ENCODE measurements at places on chromosomes 5 and 9.

DNA sequence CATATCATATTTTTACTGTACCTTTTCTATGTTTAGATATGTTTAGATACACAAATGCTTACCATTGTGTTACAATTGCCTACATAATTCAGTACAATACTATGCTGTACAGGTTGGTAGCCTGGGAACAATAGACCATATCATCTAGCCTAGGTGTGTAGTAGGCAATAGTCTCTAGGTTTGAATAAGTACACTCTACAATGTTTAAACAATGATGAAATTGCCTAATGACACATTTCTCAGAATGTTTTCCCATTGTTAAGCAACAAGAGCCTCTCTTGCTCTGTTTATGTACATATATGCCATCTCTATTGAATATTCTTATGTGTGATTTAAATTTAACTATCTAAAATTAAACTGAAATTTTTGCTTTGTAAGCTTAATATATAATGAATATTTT lies 209.6 kb upstream of the ST8SIA4 start:
- H3K4me3 ChIP-seq, result no peak overlapping the region
- no peaks in the 10 kb centered on the region for H3K27me3 ChIP-seq
- H3K36me3 ChIP-seq, result no peaks in the 10 kb centered on the region
- no peak overlapping the region for H3K27ac ChIP-seq

- no peaks in the 10 kb centered on the region for H3K4me1 ChIP-seq
- DNase-seq, result no peak
- no peak overlapping the region for H3K4me3 ChIP-seq
- no peaks in the 10 kb centered on the region for H3K36me3 ChIP-seq
These were observed 631.5 kb upstream of the TLE4 start for GRCh38 chr9:78940121-78940855.

- H3K27me3 ChIP-seq, result no peaks in the 10 kb centered on the region
- no peak for DNase-seq
- no peak overlapping the region for H3K27ac ChIP-seq
- no peak overlapping the region for H3K4me3 ChIP-seq
- H3K4me1 ChIP-seq, result no peaks in the 10 kb centered on the region
These were observed 126.1 kb upstream of the IFNE start for GRCh38 chr9:21608200-21608599.

- no peaks in the 10 kb centered on the region for H3K27me3 ChIP-seq
- no peak for DNase-seq
- H3K36me3 ChIP-seq, result no peaks in the 10 kb centered on the region
- H3K4me1 ChIP-seq, result peaks cover 4% of the 10 kb centered on the region
These were observed 209.7 kb downstream of the ESM1 start for GRCh38 chr5:54775645-54776044.

- H3K4me3 ChIP-seq, result no peak overlapping the region
- H3K27ac ChIP-seq, result no peak overlapping the region
- no peak for DNase-seq
- H3K36me3 ChIP-seq, result no peaks in the 10 kb centered on the region
These were observed 193.8 kb downstream of the SMARCA2 start for GRCh38 chr9:2208991-2209390.

- H3K36me3 ChIP-seq, result no peaks in the 10 kb centered on the region
- H3K27me3 ChIP-seq, result no peaks in the 10 kb centered on the region
- H3K27ac ChIP-seq, result no peak overlapping the region
- H3K4me3 ChIP-seq, result no peak overlapping the region
- peak; percentile 60 for DNase-seq
These were observed 22.7 kb upstream of the ANXA6 start for GRCh38 chr5:151180291-151180690.

- no peak overlapping the region for H3K27ac ChIP-seq
- H3K27me3 ChIP-seq, result no peaks in the 10 kb centered on the region
- H3K36me3 ChIP-seq, result no peaks in the 10 kb centered on the region
- no peak for DNase-seq
These were observed 9.8 kb upstream of the CCDC69 start for GRCh38 chr5:151233616-151234085.

- H3K4me3 ChIP-seq, result no peak overlapping the region
- H3K36me3 ChIP-seq, result no peaks in the 10 kb centered on the region
- DNase-seq, result no peak
- H3K27ac ChIP-seq, result no peak overlapping the region
These were observed 16.2 kb downstream of the GDF9 start for GRCh38 chr5:132850066-132850465.

DNA sequence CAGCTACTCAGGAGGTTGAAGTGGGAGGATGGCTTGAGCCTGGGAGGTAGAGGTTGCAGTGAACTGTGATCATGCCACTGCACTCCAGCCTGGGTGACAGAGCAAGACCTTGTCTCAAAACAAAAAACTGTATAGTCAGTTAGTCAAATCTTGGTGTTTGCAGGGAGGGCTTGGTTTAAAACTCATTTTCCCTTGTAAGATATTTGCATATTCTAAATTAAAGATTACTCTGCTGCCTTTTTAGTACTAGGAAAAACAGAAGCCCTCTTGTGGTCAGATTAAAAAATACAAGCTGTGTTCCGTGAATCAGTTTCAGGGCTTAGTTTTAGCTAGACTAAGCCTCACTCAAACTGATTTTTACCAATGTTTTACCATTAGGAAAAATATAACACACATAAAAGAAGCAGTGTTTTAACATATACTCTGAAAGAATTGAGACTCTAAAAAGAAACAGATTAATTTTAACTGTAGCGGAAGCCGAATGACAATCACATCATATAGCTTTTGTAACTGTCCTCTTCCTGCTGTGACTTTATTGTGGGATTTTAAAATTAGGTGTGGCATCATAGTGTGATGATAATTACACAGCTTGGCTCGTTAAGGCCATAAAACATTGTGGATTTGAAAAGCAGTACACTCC lies 84.9 kb upstream of the BASP1 start:
- no peaks in the 10 kb centered on the region for H3K36me3 ChIP-seq
- H3K4me3 ChIP-seq, result no peak overlapping the region
- no peaks in the 10 kb centered on the region for H3K4me1 ChIP-seq
- no peak overlapping the region for H3K27ac ChIP-seq

DNA sequence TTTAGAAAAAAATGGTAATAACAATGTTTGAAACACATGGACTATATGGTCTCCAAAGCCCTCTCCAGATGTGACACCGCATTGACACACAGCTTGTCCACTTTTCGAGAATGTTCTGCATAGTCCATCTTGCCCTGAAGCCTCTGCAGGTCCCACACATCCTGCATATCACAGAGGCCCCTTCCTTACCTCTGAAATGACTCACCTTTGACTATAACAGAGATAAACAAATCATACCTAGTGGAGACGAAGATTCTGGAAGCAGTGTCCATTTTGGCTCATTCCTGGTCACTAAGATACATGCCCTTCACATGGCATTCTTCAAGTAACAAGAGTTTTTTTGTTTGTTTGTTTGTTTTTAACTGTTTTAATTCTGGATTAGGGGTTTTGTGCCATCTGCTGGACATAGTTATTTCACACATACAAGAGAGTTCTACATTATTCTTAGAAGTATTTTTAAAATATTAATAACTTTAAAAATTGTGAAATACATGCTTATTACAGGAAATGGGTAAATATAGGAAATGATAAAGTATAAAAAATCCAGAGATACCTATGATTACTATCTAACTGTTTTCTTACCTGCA lies 5.1 kb downstream of the ARL14EPL start:
- H3K27ac ChIP-seq, result no peak overlapping the region
- H3K4me1 ChIP-seq, result no peaks in the 10 kb centered on the region
- no peaks in the 10 kb centered on the region for H3K27me3 ChIP-seq
- DNase-seq, result no peak

GRCh38 chr5:114561415-114561814 lies 199.5 kb downstream of the KCNN2 start:
- no peaks in the 10 kb centered on the region for H3K4me1 ChIP-seq
- no peak for DNase-seq
- H3K27ac ChIP-seq, result no peak overlapping the region
- H3K4me3 ChIP-seq, result no peak overlapping the region

DNA sequence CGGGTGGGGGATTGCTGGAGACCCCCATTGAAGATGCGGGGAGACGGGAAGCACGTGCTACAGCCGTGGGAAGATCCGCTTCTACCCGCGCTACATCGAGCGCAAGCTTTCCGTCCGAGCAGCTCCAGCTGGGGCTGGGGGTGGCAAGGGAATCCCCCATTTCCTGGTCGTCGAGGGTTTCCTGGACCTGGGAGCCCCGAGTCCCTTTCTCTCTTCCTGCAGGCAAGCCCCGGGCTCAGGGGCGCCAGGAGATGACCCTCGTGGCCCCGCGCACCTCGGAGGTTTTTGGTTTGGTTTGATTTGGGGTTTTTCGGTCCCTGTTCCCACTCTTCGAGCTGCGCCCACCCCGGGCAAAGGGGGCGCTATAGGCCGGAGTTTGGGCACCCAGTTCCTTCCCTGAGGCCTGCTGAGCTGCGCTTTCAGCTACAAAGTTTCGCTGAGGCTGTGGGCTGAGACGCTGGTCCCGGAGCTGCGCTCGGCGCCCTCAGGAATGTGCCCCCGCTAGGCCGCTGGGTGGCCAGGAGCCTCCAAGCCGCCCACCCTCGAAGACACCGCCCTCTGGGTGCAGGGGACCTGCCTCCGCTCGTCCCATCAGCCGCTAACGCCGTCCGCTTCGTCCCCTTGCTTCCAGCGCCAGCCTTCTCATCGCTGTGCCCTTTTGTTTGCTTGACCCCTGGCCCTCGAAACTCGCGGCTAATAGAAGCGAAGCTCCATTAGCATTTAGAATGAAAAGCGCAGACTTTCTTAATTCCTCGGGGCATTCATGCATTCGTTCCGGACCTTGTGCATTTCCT lies 2.9 kb downstream of the NR4A3 start:
- no peaks in the 10 kb centered on the region for H3K27me3 ChIP-seq
- no peaks in the 10 kb centered on the region for H3K36me3 ChIP-seq
- DNase-seq, result no peak
- peaks cover 31% of the 10 kb centered on the region for H3K4me1 ChIP-seq
- peak overlapping the region; percentile 99 for H3K27ac ChIP-seq
- H3K4me3 ChIP-seq, result peak overlapping the region; percentile 81

GRCh38 chr9:90839183-90839728 lies 37.6 kb downstream of the SYK start:
- H3K27ac ChIP-seq, result no peak overlapping the region
- H3K27me3 ChIP-seq, result no peaks in the 10 kb centered on the region
- DNase-seq, result no peak

- H3K27me3 ChIP-seq, result no peaks in the 10 kb centered on the region
- no peaks in the 10 kb centered on the region for H3K36me3 ChIP-seq
- H3K4me3 ChIP-seq, result no peak overlapping the region
These were observed 234.4 kb upstream of the GRAMD2B start for GRCh38 chr5:126188804-126189203.

DNA sequence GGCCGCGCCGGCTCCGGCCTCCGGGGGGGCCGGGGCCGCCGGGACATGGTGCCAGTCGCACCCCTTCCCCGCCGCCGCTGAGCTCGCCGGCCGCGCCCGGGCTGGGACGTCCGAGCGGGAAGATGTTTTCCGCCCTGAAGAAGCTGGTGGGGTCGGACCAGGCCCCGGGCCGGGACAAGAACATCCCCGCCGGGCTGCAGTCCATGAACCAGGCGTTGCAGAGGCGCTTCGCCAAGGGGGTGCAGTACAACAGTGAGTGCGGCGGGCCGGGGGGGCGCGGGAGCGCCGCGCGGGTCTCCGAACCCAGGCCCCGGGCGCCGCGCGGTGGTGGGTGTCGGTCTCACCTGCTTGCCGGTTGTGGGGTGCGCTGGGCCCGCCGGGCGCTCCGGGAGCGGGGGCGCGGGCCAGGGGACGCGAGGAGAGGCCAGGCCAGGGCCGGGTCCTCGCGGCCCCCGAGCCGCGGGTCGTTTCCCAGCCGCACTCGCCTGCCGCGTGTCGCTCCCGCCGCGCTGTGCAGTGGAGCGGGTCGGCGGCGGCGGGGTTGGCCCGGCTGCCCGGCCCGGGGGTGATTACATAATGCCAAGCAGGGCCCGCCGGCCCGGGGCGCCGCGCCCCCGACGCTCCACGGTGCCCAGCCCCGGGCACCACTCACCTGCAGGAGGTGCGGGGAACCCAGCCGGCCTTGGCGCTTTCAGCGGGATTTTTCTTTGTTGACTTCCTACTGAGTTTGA lies 492 bp downstream of the RABL6 start:
- no peak for DNase-seq
- H3K4me1 ChIP-seq, result peaks cover 52% of the 10 kb centered on the region
- peak overlapping the region; percentile 82 for H3K27ac ChIP-seq

DNA sequence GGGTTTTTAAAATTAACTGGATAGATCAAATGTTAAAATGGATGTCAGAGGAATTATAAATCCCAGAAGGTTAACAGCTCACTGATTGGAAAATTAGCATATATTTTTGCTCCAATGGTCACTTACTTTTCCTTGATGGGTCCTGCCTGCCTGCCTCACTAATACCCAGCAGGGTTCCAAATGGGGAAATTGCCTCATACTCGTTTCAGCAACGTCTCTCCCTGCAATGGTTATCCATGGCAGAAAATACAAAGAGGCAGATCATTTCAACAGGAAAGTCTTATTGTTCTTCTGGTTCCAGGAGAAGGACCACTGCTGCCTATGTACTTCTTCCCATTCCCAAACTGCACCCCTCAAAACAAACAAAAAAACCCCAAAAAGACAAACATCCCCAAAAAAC lies 71.3 kb downstream of the ERP44 start:
- H3K27me3 ChIP-seq, result no peaks in the 10 kb centered on the region
- H3K27ac ChIP-seq, result no peak overlapping the region
- H3K36me3 ChIP-seq, result peaks cover 6% of the 10 kb centered on the region
- no peak for DNase-seq

DNA sequence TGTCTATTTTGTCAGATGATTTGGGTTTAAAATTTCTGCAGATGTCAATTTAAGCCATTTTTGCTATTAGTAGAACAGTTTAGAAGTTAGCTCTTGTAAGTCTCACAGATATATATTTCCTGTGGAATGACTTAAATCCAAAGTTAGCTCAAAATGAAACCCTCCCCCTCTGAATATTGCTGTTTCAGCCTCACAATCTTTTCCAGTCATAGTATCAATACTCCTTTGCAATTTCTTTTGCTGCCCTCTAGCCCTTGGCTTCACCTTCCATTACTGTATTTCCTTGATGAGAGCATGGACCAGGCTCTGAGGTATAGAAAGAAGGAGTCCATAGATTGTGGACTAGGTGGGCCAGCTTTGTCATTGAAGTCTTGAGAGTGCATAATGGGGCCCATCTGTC lies 124.4 kb downstream of the ATG10 start:
- H3K36me3 ChIP-seq, result no peaks in the 10 kb centered on the region
- H3K4me3 ChIP-seq, result no peak overlapping the region
- H3K4me1 ChIP-seq, result no peaks in the 10 kb centered on the region
- H3K27me3 ChIP-seq, result no peaks in the 10 kb centered on the region
- no peak for DNase-seq
